ENCODE measurements at places on chromosomes 16 and 17.
A peak's percentile ranks its signal among the peaks of the same experiment; 100 is the strongest.

DNA sequence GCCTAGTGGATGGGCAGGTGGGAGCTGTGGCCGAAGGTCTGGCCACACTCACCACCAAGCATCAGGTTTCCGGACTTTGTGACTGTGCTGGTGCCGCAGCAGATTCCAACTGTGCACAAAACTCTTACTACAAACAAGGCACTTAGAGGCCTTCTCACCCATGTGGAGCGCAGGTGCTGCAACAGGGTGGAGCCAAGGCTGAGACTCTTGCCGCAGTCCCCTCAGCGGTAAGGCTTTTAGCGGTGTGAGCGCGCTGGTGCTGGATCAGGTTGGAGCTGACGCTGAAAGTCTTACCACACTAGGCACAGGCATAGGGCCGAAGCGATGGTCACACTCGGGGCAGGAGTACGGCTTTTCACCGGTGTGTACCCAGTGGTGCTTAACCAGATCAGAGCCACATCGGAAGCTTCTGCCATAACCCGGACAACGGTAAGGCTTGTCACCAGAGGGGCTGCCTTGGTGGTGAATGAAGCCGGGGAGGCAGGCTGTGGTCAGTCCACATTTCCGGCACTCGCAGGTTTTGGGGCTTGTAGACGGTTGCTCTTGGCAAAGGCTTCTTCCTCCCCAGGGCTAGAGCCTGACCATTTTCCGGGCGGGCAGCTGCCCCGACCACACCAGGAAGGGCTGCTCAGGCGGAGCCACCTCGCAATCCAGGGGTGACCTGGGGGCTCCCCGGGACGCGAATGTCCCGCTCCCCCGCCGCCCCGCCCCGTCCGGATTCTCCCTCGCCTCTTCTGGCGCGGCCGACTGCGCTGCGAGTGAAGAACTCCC lies 1.0 kb upstream of the ARMC5 start:
- DNase-seq: no peak

GRCh38 chr16:56102183-56102686 lies 89.1 kb upstream of the GNAO1 start:
- DNase-seq: no peak

GRCh38 chr17:77167472-77168306 lies 26.9 kb downstream of the SEC14L1 start:
- DNase-seq: no peak

DNA sequence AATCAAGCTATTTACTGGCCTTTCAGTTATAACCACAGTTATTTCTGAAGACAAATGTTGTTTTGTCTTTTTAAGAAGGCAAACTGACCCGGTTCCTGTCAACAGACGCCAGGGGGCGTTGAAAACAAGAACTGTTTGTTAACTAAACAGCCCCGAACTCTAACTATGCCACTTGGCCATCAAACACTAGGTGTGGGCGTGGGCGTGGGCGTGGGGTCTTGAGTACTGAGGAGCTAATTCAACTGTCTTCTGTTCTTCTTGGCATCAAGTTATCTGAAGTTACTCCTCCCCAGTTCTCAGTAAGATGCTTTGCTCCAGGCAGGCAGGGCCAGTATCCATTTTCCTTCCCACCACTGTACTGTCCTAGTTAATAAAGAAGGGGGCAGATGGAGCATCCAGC lies 63.3 kb upstream of the MTMR4 start:
- DNase-seq: peak; percentile 8

DNA sequence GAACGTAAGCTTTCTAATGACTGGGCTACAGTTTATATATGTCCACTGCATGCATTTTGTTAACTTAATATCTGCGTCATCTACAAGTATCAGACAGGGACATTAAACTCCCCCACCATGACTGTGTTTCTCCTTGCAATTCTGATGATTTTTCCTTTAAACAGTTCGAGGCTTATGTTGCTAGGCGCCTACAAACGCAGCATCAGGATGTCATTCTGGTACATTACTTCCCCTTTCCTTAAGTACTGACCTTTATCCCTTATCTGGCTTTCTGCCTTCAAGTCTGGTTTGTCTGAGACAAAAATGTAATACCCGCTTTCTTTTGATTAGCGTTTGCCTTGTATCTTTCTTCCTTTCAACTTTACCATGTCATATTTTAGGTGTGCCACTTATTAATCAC lies 362.4 kb downstream of the SLC39A11 start:
- no peak for DNase-seq

DNA sequence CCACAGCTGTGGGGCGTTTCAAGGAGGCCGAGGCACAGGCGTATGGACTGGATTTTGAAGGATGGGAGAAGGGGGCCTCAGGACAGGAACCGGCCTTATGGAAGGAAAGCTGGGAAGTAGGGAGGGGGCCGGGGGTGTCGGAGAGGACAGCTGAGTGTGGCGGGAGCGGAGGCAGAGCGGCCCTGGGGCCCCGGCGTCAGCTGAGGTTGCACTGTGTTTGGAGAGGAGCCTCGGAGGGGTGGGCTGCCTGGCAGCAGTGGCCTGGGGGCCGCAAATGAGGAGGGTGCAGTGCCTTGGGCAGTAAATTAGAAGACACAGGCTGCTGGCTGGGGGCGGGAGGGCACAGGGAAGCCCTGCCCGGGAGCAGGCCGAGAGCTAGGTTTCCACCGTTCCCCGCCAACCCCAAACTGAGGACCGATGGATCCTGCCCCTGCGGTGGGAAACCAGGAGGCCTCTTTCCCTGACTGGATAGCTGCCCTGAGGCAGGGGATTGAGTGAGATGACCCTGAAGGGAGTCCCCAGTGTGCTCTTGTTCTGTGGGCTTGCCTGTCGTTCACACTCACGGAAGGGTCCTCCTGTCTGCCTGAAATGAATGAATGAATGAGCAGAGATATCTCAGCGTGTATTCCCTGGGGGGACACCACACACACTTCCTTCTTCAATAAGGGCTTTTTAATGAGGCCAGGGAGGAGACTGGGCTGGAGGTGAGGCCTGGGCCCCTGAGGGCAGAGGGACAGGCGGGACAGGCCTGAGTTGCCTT lies 18.4 kb downstream of the FOXJ1 start:
- DNase-seq: no peak

DNA sequence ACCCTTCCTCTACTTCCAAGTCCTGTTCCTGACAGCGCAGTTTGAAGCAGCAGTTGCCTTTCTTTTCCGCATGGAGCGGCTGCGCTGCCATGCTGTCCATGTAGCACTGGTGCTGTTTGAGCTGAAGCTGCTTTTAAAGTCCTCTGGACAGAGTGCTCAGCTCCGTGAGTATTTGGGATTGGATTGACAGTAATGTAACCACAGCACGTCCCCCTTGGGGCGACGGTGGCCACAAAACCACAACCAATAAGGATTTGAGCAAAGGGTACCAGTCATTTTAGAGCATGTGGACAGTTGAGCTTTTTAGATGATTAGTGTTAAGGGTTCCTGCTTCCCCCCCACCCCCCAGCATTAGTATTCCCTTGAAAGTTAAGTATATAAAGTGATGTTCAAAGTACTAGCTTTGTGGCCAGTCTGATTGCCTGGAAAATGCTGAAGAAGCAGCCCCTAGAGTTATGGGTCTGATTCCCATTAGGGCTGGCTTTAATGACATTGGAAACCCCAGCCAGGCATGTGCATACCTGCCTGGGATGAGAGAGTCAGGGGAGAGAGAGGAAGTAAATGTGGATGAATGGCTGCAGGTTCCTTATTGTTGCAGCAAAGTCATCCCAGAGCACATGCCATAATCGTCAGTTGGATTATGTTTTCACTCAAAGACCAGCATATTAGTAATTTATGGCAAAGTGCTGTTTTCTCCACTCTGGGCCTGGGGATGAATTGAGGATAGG lies 31.6 kb upstream of the SLC12A3 start:
- no peak for DNase-seq

DNA sequence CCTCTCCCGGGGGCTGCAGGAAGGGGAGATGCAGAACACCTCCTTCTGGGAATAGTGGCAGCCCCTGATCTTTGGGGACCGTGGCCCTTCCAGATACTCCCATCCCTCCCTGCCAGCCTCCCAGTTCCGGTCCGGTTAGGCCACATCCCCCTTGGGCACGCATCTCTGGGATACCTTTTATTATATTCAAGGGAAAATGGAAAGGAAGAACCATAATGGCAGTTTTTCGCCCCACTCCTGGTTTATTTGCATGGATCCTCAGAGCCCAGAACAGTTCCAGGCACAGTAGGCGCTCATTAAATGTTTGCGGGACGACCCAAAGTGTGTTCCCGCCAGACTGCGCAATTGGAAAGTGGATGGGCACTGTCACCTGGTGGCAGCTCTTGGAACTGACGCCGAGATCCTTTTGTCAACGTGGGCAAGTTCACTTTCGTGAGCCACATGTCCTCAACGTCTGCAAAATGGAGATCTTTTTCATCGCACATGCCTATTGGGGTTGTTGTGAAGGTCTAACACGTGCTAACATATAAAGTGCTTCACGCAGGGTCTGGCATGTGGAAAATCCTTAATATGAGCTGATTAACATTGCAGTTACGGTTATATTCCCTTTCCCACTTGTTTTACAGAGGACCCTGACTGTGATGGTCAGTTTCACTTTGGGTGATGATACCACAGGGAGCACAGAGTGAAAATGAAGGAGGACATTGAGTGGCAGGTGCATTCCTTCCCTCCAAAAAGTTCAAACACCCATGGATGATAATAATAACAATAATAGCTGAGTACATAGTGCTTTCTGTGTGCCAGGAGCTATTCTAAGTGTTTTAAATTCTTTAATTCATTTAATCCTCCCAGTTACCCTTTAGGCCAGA lies 1.7 kb upstream of the GPRC5B start:
- peak; percentile 69 for DNase-seq

DNA sequence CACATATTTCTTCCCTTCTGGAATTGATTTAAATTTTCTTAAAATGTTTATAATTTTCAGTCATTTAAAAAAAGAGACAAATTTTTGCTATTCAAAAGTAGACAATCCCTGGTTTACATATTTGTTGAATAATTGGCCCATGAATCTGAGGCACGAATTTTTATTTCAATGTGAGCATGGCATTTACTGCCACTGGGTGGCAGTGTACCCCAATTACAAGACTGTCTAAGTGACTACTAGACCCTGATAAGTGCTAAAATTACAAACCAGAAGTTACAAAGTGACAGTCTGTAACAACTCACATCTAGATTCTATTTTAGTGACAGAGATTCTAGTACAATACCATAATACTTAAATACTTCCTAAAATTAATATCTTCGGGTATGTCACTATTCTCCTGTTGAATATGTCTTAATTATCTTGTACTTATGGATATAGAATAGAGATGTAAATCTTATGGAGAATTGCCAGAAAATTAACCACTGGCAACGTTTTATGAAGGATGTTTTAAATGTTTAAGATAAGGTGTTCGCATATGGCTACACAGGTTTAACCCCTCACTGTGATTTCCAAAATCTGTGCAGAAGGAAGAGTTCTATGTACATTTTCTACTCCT lies 235.8 kb downstream of the MAP2K4 start:
- DNase-seq: no peak

- no peak for DNase-seq
Measured at GRCh38 chr17:40582328-40582901, 17.1 kb upstream of the CCR7 start.

- no peak for DNase-seq
Measured at GRCh38 chr17:50060951-50061712, 5.2 kb downstream of the ITGA3 start.

DNA sequence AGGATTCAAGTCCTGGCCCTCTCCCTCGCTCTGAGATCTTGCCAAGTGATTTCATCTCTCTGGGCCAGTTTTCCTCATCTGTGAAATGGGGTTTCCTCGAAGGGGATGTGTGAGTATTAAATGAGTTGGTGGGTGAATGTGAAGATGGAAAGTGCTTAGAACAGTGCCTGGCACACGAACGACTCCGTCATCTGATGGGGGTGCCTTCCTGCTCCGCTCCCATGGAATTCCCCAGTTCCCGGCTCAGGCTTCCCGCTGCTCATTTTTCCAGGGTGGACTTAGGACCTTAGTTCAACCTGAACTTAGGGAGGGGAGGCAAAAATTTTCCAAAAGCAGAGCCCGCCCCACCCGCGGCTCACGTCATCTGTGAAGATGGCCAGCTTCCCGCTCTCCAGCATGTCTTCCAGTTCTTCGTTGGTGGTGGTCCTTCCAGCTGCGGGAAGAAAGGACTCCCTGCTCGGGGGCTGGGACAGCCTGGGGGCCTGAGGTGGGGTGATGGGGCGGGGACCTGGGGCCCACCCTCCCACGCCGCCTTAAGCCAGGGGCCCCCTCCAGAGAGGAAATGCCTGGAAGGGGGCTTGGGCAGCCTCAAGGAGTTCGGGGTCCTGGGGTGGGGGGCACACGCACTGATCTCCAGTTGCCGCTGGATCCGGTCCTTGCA lies 11.4 kb downstream of the HSD3B7 start:
- DNase-seq: no peak

DNA sequence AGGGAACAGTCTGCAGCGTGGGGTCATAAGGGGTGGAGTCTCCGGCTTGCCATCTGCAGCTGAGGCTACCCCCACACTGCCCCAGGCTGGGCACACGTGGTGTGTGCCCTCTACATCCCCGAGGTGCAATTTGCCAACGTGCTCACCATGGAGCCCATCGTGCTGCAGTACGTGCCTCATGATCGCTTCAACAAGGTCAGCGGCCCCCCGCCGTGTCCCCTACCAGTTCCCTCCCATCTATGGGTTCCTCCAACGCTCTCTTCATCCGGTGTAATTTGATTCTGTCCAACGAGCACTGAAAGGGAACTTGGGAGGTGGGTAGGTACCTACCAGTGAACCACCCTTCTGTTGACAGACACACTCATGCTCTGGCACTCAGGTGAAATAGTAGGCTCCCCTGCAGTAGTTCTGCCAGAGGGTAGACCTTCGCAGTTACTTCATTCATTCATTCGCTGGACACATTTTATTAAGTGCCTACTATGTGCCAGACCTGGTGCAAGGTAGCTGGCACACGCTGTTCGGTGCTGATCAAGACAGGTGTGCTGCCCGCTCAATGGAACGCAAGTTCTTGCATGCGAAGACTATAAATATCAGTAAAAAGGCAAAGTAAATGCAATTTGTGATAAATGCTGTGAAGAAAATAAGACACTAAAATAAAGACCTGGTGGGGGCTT lies 2.7 kb downstream of the MLLT6 start:
- no peak for DNase-seq

GRCh38 chr17:31323551-31323950 lies 2.1 kb upstream of the EVI2A start:
- no peak for DNase-seq

DNA sequence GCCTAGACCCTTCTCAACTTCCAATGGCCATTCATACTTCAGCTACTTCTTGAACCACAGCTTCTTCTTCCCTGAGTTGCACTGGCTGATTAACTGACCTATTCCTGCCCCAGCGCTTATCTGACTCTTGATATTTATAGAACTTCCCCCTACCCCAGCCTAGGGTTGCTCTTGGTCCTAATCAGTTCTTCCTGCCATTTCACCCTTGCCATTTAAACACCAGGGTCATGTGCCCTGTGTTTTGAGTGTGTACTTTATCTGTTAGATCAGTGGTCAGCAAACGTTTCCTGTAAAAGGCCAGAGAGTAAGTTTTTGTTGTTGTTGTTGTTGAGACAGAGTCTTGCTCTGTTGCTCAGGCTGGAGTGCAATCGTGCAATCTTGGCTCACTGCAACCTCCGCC lies 82.4 kb upstream of the COX10 start:
- DNase-seq: no peak

- no peak for DNase-seq
Measured at GRCh38 chr16:75653922-75654321, 6.3 kb downstream of the TERF2IP start.

Measured in stimulated activated CD4-positive, alpha-beta T cell treated with anti-CD3 and anti-CD28 coated beads, Interleukin-1b, Interleukin-23, amount 100 ng/mL, for 24 hours (primary cell).